SW 1271 (cell line): ENCODE measurements at places on chromosomes 3 and 15.

GRCh38 chr3:194988495-194989165, 282.3 kb downstream of the XXYLT1 start:
- no peak for DNase-seq

GRCh38 chr15:78455749-78456148, 17.7 kb downstream of the IREB2 start:
- no peak for DNase-seq

- DNase-seq = no peak
These were observed 218.2 kb downstream of the P3H2 start for GRCh38 chr3:189902230-189903186.

DNA sequence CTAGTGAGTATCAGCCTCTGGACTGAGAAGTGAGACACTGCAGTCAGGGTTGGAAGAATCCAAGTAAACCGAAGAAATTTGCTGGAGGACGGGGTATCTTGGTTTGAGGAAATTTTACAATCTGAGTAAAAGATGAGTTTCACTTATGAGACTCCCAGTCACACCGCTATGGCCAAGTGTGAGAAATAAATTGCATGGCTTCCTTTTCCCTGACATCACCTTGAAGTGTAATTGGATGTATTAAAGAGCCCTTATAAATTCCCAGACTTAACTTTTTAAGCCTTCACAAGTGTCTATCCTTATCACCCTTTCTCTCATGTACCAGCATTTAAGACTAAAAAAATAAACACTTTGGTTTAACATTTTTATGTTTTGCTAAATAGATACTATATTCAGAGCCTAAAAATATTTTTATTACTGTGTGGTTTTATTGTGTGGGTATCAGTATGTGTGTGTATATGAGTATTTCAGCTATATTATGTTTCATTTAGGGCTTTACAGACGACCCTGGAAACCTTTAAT, 23.8 kb downstream of the USP3 start:
- DNase-seq = no peak

DNA sequence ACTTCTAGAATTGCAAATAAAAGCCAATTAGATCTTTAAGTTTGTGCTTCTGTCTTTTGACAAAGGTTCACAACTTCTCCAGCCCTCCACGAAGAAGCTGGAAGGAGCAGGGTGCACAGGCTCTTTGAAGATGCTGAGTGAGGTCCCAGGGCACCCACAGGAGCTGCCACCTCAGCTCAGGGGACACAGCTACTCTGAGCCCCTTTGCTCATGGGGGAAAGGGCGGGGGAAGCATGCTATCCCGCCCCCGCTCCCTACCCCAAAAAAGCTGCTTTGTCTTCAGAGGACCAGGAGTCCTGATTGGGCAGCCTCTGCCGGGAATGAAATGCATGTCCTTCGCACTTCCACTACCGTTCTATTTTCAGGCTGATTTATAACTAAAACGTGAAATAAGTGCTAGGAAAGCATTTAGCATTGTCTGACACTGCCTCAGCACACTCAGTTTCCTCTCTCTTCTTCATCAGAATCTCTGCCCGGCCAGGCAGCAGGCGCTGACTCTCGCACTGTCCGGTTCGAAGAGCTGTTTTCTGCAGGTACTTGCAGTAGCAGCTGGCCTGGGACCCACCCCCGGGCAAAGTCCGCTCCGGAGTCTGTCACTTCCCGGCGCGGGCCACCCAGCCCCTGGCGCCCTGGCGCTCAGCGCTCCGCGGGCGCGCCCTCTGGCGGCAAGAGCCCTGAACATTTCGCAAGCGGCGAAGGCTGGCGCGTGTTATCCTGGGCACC, 45.5 kb upstream of the KLHL25 start:
- DNase-seq = peak; percentile 82

DNA sequence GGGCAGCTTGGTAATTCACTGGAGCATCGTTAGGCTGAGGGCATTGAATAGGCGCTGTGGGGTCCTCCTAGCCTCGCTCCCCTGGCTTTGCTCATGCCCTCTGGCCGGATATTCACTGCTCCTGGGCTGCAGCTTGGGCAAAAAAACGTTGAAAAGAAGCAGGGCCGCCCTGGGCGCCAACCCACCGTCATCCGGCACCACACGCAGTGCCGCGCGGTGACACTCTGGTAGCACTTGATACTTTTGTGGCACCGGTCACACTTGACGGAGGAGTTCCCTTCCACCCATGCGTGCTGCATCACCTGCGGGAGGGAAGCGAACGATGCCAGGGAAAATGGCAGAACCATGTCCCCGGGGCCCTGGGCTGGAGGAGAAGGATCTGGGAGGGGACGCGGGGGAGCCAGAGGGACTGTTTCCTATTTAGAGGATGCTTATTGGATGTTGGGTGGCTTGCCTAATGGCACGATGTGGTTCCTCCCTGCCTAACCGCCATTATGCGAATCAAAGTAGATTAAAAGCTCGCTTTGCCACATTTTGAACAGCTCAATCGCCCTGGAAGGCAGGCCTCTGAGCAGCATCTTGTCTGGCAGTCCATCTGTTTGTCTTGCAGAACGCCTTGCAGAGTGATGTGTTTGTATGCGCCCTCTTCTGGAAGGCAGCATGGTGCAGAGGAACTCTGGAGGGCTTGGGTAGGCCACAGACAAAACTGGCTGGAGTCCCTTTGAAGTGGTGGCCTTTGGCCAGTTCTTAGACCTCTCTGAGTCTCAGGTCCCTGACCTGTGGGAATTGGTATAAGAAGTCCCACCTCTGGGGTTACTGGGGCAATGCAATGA, 93.2 kb downstream of the DGKG start:
- DNase-seq = no peak

DNA sequence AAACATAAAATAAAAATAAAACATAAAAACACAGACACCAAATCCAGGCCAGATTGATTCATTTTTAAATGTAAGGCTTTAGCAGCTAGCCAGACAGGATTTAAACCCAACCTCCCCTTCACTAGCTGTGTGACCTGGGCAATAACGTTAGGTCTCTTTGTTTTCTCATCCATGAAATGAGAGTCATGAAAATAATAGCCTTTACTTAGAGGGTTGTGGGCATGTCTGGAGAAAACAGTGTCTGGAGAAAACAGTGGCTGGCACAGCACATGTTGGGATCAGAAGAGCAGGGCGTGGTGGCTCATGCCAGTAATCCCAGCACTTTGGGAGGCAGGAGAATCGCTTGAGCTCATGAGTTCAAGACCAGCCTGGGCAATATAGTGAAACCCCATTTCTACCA, 1.9 kb upstream of the DPPA4 start:
- no peak for DNase-seq

DNA sequence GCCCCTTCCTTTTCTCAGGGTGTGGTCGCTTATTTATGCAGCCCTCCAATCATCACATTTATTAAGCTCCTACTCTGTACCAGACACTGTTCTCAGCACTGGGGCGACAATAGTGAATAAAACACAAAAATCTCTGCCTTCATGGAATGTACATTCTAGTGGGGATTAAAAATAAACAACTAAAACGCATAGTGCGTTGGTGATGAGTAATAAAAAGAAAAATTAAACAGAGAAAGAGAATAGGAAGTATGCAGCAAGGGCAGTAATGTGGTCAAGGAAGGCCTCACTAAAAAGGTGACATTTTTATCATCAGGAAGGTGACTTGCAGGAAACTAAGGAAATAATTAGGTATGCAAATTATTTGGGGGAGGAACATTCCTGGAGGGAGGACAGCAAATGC, 5.1 kb downstream of the SLC51B start:
- no peak for DNase-seq

GRCh38 chr15:45021348-45021747, 1.6 kb upstream of the SORD start:
- no peak for DNase-seq

DNA sequence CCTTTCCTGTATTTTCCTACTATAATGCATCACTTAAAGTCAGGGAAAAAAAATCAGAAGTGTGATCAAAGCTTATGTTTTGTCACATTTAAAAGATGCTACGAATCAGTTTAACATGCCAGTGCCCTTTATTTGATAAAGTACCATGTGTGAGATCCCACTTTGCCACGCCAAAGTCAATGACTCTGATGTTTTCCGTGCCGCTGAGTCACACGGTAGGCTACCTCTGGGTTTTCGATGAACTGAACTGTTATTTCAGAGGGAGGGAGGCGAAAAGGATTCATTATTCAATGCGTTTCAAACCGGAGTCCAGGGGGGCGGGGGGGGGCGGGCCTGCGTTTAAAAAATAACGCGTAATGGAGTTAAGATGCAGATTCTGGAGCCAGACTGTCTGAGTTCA, 203.0 kb downstream of the ABHD5 start:
- DNase-seq = no peak

- no peak for DNase-seq
These were observed 360.2 kb downstream of the EPHB1 start for GRCh38 chr3:135155228-135155627.

GRCh38 chr3:197874653-197875052, 75.3 kb upstream of the RPL35A start:
- no peak for DNase-seq

DNA sequence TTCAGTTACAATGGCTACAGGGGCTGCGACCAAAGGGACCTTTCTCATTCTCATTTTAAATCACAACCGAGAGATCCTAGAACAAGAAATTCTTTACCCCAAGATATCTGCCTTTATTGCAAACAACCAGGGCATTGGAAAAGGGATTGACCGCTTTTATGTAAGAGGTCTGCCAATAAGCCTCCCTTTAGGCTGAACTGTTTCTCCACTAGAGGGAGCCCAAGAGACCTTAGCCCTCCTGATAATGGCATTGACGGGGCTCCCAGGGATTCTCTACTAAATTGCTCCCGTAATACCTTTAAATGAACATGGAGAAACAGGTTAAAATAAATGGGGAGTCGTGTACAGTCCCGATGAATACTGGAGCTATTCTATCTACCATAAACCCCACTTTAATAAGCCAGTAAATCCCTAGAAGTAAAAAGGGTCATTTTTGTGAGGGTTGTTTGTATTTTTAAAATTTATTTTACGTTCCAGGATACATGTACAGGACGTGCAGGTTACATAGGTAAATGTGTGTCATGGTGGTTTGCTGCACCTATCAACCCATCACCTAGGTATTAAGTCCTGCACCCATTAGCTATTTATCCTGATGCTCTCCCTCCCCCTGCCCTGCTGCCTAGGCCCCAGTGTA, 7.5 kb upstream of the IGSF10 start:
- peak; percentile 20 for DNase-seq

- DNase-seq = no peak
These were observed 17.7 kb downstream of the POC1A start for GRCh38 chr3:52136513-52136912.

DNA sequence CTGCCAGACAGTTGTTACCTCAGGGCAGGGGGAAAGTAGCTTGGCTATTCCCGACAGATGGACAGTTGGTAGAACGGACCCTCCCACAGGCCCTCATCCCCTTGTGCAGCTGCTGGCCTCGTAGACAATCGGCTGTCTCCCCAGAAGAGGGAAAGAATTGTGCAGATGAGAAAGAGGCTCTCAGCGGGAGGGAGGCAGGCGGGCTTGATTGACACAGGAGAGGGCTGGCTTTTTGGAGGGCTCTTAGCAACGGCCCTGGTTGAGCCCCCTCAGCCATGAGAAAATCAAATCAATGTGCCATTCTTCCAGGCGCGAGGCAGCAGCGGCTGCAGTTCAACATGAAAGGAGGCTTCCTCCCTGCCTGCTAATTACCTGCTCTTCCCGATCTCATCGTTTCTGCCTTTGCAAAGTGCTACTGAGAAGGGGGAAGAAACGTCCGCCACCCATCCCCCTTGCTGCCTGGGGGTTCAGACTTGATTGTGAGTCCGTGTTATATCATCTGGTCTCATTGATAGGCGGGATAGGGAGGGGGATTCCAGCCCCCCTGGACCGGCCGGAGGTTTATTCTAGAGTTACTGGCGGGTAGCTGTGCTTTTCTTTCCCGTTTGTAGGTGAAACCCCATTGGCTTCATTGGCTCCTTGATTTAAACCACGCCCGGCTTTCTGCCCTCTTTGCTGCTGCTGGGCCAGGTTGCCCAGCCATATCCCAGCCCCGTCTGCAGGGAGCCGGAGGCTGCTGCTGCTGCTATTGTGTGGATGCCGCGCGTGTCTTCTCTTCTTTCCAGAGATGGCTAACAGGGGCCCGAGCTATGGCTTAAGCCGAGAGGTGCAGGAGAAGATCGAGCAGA, at the start of gene TAGLN3:
Gene TAGLN3, plus strand, starts transcription at position 287 of the 848 bp plus-strand sequence. Its CDS starts 501 bp downstream, at position 788.
- DNase-seq = no peak
